Left cardiac atrium (tissue), 4 donors: ENCODE measurements at places on chromosomes 3 and 15.

DNA sequence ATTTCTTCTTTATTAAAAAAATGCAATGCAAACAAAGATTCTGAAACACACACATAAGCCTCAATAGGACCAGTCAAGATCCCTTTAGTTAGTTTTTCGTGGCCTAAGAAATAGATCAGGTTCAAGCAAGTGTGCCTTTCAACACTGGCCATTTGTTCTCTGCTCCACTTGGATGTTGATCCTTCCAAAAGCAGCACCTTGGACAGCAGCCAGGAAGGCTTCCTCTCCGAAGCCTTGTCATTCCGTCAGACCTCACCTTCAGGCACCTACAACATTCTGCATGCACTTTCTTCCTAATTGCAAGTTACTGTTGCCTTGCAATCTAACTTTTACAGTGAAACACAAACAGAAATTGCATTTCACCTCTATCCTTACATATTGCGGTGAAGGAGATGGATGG lies 155.9 kb upstream of the FEZF2 start:
- DNase-seq = peak; percentile 55

DNA sequence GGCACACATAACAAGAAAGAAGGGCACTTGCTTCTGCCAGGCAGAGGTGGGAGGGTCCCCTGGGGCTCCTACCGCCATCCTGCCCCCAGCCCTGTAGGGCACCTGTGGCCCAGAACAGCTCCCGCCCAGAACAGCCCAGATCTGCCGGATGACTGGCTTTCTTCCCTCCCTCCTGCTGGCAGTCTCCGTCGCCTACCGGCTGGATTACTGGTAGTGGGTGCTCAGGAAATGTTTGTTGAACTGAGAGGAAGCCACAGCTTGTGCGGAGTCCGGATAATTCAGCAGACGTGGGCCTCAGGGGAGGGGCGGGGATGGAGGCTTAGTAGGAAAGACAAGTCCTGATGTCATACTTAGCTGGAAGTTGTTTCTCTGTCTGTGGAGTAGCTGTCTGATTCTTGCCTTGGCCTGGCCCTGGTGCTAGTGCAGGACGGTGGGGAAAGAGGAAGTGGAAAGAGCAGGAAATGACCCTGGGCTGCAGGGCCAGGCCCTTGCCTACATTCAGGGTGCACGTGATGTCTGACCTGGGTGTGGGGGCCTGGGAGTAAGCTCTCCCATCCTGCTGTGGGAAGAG lies 6.7 kb downstream of the CCDC9B start:
- DNase-seq = peak; percentile 81

DNA sequence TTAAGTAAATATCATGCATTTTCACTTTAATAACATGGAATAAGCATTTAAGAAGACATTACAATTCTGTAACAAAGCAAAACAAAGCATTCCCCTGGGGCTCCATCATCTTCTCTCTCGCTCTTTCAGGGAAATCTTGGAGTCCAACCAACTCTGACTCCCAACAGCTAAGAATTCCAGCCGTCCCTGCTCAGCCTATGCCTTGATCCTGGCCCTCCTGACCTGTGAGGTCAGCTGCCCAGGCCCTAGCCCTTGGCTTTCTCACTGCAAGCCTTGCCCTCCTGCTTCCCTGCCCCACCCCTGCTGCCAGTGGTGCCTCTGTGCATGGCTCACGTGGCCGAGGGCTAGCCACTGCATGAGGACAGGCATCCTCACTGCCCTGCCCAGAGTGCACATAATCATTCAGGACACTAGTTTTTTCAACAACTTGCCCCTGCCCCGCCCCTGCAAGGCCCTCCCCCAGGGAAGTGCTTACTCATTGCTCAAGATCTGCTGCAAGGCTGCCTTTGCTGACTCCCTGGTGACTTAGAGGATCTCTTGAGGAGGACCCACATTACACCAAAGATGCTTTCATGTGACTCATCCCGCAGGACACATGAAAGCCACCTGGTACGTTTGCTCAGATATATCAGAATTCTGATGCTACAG lies 37.6 kb downstream of the MTMR10 start:
- peak; percentile 14 for DNase-seq

- DNase-seq = no peak
These were observed 249.4 kb upstream of the LYSMD4 start for GRCh38 chr15:99982662-99983061.

DNA sequence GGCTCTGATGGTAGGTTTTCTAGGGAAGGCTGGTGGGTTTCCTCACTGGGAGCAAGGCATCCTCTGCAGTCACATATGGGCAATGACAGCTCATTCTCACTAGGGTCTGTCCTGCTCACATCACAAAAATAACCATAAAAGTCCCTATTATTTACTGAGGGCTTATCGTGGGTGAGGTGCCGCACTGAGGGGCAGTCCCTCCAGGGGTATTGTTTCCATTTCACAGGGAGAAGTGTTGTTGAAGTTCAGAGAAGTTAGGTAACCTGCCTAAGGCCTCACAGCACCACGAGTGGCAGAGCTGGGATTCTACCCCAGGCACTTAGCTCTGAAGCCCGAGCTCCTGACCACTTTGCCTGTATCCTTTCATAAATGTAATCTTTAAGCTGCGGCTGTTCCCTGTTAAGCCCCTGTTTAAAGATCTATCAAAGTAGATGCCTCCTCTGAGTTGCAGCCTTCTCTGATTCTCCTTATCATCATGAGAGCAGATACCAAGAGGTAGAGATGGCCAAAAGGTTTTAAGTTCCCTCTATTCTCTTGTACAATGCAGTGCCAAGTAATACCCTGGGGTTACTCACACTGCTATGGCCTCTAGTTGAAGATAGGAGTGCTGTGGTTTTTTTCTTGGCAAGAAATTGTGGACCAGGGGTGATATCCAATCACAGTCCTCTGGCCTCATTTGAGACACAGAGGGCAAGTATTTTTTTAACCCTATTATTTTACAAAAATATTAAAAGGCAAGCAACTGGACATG lies 107.0 kb downstream of the RPLP1 start:
- no peak for DNase-seq

GRCh38 chr15:57445872-57446271 lies 69.6 kb downstream of the CGNL1 start:
- no peak for DNase-seq

DNA sequence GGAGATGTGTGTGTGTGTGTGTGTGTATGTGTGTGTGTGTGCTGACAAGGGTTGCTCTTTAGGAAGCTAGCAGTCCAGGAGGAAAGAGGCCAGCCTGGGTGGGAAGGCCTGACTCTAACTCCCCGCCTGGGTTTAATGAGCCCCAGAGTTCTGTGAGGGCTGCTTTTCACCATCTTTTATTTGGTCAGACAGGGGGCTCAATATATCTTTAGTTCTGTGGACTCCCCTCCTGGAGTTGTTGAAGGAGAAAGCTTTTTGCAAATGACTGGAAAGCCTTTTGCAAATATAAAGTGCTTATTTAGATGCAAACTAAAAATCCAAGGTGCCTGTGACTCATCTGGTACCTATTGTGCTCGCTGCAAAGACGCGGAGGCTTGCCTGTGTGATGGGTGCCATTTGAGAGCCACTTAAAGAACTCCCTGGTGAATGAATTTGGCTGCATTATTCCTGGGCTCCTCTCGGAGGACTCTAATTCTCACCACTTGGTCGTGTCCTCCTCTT lies 24.5 kb downstream of the DRD3 start:
- DNase-seq = no peak

DNA sequence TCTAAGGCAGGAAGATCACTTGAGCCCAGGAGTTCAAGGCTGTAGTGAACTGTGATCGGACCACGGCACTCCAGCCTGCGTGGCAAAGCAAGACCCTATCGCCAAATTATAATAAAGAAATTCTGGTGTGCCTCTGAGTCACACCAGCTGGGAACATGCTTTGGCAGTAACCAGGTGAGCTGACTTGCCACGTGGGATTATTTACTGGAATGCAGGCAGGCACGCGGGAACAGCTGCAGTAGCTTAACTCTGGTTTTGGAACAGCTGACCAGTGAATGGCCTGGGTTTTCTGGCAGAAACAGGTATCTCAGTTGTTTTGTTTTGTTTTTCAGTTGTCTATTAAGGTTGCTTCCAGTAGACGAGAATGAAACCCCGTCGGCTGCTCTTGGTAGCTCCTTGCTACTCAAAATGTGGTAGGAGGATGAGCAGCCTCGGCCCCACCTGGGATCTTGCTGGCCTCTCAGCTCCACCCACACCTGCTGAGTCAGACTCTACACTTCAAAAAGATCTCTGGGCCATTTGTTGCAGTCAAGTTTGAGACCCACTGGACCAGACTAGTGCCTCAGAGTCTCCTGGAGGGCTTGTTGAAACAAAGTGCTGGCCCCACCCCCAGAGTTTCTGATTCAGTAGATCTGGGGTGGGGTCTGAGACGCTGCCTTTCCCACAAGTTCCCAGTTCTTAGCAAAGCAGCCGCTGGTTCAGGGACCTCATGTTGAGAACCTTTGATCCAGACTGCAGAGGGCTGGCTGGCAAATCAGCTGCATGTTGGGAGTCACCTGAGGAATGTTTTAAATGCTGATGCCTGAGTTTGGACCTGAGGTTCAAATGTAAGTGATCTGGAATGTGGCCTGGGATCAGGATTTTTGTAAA lies 26.6 kb downstream of the IDH2 start:
- no peak for DNase-seq

DNA sequence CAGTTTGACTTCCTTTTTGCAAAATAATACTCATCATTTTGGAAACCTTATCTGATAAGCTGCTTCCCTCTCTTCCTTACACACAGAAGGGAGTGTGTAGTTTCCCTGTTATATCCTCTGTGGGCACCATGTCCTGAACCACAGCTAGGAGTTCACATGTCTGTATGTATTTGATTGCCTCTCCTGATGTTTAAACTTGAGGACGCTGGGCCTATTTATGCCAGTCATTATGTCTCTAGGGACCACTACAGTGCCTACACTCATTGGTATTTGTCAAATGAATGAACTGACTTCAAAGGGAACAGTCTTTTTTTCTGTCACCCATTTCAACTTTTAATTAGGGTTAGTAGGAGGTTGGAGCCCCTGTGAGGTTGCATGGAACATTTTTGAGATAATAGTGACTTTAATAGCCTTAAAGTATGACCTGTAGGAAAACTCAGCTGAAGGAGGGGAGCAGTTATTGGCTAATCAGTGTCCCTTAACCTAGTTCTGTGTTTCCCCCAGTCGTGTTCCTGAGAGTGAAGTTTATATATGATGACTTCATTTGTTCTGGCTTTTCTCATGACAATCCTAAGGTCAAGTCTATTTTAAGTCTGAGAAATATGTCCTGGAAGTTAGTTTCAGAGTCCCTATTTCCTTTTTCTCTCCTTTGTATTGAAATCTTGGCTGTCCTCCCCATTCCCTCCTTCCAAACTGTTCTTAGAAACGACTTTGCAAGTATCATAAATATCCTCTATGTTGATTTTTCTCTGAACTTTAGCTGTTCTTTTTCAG lies 28.9 kb downstream of the PDE8A start:
- DNase-seq = no peak

- DNase-seq = peak; percentile 25
These were observed at the start of gene SPTSSB for GRCh38 chr3:161371441-161372320. SPTSSB (minus strand) TSS chr3:161371517; CDS start chr3:161346323, 25,194 bp downstream.

GRCh38 chr3:52847726-52848125 lies 12.9 kb upstream of the MUSTN1 start:
- DNase-seq = no peak

DNA sequence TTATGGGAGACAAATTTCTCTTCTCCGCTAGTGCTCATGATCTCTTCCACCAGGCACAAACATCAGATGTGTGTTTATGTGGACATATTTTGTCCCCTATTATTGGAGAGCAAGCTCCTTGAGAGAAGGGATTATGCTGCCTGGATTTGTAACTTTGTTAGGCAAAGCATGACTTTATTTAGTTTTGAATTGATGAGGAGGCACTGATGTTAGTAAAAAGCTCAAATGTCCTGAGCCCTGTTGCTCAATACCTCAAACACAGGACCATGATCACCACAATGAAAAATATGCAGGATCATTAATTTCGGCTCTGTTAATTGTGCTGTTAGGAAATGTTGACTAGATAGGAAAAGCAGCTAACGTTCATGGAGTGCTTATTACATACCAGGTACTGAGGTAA lies 29.1 kb downstream of the SCG5 start:
- DNase-seq = no peak

DNA sequence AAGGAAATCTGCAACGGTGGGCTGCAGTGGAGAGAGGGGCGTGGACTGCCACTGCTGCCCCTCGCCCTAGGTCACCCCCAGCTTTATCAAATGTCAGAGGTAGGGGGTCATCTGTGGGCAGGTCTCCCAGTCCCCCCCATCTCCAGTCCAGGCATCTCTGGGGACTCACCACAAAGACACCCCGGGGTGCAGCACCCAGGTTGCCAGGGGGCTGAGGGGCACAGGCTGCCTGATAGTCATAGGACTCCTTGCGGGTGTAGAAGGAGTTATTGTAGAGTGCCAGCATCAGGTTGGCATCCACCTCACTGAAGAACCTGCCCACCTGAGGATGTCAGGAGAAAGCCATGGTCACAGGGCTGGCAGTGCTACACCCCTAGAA lies 6.5 kb upstream of the TMEM115 start:
- no peak for DNase-seq

GRCh38 chr3:23085261-23085660 lies 117.9 kb upstream of the UBE2E2 start:
- DNase-seq = no peak

DNA sequence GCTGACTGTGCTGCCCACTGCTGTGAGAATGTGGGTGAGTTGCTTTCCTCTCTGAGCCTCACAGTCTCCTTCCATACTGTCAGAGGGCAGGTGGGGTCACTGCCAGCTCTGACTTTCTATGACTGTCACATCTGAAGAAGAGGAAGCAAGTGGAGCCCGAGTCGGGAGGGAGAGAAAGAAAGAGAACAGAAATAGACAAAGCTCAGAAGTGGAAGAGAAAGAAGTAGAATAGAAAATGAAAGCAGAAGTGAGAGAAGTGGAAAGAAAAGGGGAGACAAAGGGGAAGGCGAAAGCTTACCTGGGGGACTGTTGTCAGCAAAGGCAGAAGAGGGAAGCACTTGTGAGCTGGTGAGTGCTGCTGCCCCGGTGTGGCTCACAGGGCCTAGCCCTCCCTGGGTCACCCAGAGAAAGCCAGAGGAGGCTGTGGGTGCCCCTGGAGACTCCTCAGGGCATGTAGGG lies 57.9 kb downstream of the EPHB1 start:
- DNase-seq = no peak

DNA sequence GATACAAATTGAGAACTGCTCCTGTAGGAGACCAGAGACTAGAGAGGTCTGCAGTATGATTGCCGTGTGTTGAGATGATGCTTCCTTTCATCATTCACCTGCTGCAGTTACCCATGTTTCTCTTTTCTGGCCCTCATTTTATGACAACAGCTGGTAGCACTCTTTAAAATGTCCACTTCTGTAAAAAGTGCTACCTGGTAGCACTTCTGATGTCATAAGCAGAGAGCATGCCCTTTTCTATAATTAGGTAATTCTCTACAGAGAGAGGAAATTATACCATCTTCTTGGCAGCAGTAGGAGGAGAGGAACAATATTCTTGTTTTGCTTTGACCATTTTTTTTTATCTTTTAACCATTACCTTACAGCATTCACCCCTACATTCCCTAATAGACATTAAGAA lies 123.8 kb downstream of the PPM1L start:
- no peak for DNase-seq

GRCh38 chr3:171556148-171556547 lies 95.9 kb upstream of the TNIK start:
- peak; percentile 27 for DNase-seq

- DNase-seq = no peak
These were observed 142.8 kb upstream of the TSC22D2 start for GRCh38 chr3:150265305-150265704.
